ENCODE measurements at places on chromosomes 4 and X. TPM values are rescaled to one million over a fixed set of nuclear protein-coding genes. Genes with fewer than 3 reads are reported as not detected.
A peak's percentile ranks its signal among the peaks of the same experiment; 100 is the strongest.

DNA sequence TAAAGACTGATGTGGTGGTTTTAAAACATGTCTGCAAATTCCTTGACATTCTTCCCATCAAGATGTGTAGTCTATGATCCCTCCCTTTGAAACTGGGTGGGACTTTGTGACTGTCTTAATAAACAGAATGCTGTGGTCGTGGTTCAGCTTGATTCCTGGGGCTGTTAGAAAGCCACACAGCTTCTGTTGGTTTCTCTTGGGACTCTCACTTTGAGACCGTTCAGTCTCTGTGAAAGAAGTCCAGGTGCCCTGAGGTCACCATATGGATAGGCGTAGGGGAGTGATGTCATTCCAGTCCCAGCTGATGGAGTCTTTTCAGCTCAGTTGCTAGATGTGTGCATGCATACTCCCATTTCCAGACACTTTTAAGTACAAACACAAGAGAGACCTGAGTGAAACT, 216.6 kb downstream of the KDR start:
- no peak for DNase-seq

DNA sequence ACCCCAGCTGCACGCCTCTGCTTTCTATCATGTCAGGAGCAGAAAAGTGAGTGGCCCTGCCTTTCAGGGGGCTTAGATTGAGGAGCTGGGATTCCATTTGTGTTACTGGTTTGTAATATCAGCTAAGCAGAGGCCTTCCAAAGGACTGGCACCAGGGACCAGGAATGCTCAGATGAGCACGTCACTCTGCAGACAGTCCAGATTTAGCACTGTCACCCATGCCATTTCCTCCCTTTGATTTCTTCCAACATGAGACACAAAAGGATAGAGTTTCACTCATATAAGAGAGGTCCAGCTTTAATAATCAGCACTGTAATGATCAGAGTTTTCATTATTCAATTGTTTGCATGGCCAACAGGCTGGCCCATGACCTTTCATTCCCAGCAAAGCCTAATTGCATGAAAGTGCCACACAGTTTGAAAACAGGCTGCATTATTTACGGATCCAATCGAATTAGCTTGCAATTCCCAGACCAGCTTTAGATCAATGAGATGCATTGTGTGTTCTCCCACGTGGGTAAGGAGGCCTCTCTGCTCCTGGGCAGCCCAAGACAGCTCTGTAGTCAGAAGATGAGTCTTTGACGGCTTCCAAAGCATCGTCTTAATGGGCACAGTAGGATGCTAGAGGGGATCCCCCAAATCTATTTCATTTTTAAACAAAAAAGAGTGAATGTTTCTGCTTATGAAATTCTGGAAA, 9.8 kb upstream of the SLC2A9 start:
- DNase-seq, result peak; percentile 12

Gene PRRG1
- total RNA-seq, result 28.9 TPM

DNA sequence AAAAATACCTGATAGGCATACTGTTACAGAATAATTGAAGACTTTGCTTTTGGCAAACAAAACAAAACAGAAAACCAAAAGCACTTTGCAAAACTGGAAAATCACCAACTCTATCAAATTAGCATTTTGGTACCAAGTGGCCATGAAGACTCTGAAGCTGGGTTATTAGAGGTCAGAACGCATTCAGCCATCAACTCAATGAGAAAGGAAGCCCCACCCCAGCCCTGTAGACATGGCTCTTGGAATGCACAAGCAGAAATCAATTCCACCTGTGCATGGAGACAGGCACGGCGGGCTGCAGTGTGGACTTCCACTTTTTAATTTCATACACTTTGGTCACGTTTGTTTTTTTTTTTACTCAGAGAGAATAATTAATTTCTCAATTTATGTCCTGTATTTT, 93.6 kb upstream of the DHX15 start:
- DNase-seq, result no peak

DNA sequence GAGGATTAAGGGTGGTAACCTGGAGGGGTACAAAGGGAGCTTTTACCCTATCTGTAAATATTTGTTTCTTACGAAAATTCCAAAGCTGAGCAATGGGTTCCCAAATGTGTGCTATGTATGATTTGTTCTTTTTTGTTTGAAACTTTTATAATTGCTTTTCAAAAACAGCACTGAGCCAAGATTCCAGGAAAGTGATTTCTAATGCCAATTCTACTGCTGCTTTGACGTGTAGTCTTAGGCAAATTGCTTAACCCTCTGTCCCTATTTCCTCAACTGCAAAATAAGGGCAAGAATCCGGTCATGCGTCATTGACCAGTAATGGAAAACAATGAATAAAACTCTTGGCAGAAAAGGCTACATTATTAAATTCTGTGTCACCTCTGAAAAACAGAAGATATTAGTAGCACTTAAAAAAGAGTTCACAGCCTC, 454.7 kb downstream of the IL15 start:
- DNase-seq, result no peak
